Stimulated activated CD4-positive, alpha-beta T cell treated with anti-CD3 and anti-CD28 coated beads, TNF-alpha, amount 100 ng/mL, for 48 hours (primary cell): ENCODE measurements at places on chromosomes 4 and X.

DNA sequence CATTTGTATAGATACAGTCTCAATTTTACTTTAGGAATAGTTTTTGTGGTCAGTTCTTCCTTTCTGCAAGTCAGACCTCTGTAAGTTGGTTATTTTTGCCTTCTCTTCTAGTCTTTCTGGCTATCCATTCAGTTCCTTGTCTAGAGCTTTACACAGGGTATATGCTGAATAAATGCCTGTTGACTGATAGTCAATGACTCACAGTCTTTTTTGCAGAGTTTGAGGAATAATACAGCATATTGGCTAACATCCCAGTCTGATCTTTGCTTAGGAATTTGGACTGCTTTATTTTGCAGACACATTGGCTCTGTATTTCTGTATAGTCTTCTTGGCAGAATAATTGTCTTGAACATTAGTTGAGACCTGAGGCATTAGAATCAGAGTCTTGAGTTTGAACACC is 132.4 kb downstream of the MAGEC1 start:
- DNase-seq: no peak

DNA sequence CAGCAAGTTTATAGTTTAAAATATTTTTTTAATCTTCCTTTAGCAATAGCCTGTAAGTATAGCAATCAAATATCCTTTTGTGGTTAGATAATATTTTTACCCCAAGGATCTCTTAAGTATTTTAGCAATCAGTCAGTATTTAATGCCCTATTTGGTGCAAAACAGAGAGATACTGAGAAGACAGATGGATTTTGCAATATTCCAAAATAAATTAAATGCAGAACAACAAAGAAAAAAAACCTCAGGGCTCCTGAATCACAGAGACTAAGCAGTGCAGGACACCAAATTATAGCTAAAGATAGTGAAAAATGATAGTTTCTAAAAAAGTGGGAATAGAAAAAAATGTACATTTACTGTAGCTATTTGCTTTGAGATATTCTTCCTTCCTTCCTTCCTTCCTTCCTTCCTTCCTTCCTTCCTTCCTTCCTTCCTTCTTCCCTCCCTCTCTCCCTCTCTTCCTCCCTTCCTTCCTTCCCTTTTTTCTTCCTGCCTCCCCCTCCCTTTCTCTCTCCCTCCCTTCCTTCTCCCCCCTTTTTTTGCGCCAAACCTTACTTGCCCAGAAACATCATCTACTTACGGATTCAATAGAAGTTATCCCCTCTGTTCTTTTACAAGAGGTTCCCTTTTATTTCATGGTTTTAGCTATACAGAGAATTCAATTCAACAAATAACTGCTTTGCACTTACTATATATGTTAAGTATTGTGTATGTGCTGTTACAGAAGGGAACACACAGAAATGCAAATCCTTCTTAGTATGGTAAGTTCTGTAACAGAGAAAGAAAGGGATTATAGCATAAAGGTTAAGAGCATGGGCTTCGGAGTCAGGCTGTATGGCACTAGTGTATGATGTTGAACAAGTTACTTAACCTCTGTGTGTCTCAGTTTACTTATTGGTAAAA is 219.0 kb downstream of the CPE start:
- no peak for DNase-seq

DNA sequence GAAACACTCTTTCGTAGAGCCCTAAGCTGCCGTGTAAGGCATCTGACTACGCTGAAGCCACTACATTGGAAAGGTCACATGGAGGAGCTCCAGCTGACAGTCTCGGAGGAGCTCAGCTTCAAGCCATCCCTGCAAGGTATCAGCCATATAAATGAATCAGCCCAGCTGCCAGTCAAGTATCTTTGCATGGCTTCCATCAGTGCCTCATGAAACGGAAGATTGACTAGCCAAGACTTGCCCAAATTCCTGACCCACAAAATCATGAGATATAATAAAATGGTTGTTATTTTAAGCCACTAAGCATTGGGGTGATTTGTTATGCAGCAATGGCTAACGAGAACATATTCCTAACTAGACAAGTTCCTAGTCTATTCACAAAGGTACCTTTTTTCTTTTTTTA is 104.1 kb upstream of the SCOC start:
- no peak for DNase-seq

GRCh38 chr4:165834116-165834515 is 38.9 kb upstream of the TLL1 start:
- no peak for DNase-seq

- no peak for DNase-seq
Observed at GRCh38 chrX:29746326-29746725, 469.0 kb upstream of the MAGEB2 start.
